Suppressor macrophage (primary cell): ENCODE measurements at places on chromosomes 16 and 17.

DNA sequence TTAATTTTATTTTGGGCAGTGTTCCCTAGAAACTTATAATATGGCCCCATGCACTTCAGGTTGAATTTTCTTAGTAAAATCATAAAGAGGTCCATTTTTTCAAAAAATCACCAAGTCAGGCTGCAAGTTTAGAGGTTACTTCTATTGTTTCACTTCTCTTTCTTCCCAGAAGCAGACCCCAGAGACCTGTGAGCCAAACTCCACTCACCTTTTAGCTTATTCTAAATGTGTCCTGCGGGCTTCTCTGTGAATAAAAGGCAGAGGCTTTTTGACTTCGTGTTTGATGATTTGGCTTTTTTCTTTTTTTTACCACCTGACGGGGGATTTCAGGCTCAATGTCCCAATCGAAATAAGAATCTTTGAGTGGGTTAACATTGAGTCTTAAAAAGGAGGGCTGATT lies 7.4 kb downstream of the PRKCB start:
- no peak for DNase-seq

DNA sequence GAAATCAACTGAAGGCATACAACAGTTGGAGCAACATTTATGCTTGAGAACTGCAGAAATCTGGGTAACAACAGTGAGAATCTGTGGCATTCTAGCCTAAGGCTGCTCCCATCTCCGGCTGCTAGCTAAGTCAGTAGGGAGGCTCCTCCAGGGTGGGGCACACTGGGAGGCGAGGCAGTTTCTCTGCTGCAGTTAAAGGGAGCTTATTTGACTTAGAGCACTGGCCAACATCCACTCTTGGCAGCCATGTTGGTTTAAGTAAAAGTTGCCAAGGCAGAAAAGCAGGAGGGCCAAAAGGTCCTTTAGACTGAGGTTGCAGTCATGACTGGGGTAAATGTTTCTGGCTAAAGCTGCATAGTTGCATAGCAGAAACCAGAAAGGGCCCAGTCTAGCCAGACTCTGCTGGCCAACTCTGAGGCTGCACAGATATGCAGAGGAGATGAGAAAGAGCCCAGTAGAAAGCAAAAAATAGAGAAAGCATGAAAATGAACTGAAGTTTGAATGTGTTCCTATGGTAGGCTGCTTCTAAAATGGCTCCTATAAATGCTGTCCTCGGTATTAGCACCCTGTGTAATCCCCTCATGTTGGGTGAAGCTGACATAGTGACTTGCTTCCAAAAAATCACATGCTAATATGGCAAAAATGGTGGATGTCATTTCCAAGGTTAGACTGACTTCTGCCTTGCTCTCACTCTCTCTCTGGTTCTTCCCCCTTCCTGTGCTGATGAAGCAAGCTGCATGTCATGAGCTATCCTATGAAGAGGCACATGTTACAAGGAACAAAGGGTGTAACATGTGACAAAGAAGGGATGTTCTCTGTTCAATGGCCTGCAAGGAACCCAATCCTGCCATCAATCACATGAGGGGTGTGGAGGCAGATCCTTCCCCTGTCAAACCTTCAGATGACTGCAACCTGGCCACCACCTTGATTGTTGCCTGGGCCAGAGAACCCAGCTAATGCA lies 3.7 kb upstream of the C16orf78 start:
- peak; percentile 6 for DNase-seq

- DNase-seq, result peak; percentile 81
Observed at GRCh38 chr17:30323895-30324319, 9.9 kb downstream of the TMIGD1 start.

- DNase-seq, result no peak
Observed at GRCh38 chr16:56744996-56745640, 15.2 kb downstream of the NUP93 start.

DNA sequence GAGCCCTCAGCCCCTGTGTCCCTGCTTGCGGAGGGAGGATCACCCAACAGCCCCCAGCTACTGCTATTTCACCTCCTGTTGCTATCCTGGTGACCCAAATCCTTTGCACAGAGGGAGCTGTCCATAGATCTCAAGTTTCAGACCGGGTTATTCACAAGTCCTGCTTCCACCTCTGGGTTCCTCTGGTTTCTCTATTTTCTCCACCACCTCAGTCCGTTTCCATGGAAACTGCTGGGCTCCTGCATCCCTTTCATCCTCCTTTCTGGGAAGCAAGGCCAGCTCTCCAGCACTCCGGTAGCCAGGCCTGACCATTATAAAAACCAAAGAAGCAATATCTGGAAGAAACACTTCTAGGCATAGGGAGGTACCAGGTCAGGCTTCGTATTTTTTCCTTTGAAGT lies 4.8 kb upstream of the CALB2 start:
- no peak for DNase-seq

DNA sequence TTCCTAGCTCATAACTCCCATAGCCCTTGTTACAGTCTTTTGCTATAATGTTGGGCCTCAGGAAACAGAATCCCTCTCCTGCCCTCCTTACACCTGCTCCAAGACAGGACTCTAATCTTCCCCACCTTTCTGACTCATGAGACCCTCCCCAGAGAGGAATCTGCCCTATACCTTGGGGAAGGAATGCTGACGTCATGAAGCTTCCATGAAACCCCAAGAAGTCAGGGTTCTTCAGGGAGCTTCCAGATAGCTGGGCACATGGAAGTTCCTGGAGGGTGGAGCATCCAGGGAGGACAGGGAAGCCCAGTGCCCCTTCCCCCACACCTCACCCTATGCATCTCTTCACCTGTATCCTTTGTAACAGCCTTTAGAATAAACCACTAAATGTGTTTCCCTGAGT lies 285.7 kb downstream of the SOX9 start:
- no peak for DNase-seq

DNA sequence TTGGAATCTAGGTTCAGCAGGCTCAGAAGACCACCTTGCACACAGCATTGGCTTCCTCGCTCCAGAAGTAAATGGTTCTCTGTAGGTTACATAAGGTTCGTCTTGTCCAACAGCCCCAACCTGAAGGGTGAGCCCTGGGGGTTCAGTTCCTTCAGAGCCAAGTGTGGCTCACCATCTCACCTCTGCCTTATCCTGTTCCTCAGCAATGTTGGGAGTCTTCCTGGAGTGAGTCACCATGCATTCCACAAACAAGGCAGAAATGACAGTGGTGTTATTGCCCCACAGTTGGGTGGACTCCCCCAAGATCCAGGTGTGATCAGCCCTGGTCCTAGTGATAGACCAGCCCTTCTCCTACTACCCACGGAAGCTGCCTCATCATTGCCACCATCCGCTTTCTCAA lies 26.8 kb upstream of the SMPD3 start:
- no peak for DNase-seq

DNA sequence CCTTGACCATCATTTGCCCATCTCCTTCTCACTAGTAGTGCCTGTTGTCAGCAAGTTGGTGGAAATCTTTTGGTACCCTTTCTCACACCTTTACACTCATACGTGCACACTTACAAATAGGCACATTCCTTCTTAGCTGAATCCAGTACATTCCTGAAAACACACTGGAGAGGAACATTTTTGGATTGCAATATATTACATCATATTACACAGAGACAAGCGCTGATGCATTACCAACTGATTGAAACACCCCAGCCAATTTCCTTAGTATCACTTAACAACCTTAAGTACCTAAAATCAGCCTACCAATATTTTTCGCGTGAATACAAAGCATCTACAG lies 64.1 kb downstream of the PLCG2 start:
- DNase-seq, result no peak

GRCh38 chr16:6574146-6574545 lies 758.5 kb upstream of the RBFOX1 start:
- DNase-seq, result no peak

DNA sequence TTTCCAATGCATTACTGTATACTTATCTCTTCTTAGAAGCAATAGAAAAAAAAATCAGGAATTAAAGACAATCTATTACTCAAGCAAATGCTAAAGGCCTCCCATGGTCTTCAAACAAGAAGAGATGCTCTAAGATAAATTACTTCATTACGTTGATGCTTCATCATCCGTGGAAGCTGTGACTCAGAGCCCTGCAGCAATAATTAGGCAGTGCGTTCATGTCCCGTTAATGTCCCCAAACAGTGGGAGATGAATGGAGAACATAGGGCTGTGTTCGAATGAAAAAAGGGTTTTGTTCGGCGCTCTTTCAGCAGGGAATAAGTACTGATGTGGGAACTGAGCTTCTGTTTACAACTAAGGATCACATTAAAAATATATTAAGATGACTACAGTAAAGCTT lies 15.9 kb upstream of the PDXDC1 start:
- no peak for DNase-seq

- no peak for DNase-seq
Observed at GRCh38 chr16:97822-98221, 19.8 kb downstream of the MPG start.

- no peak for DNase-seq
Observed at GRCh38 chr16:27650073-27650701, 100.2 kb downstream of the KATNIP start.

DNA sequence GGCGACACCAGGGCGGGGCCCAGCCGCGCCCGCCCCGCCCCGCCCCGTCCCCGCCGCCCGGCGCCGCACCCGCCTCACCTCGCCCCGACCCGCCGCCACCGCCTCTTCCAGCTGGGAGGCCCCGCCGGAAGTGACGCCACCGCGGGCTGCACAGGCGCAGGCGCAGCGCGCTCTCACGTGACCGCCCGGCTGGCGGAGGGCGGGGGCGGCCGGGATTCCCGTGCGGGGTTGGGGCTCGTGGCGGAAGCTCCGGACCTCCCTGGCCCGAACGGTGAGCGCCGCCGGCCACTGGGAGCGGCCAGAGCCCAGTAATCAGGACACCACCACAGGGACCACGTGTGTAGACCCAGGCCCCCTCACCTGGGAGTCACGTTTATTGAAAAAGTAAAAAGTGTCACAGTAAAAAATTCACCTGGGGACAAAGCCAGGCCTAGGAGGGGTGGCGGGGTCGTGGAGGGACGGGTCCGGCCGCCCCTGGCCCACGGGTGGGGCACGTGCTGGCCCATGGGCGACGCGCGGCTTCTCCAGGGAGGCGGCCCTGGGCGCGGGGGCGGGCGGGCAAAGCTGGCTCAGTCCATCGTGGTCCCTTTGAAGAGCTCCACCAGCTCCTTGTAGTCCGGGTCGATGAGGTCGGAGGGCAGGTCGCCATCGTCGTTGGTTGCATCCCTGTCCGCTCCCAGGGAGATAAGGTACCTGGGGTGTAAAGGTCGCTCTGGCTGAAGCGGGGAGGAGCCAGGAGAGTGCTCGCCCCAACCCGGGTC lies at the start of gene MCRIP1:
TSS of gene MCRIP1 (minus strand) at position 132 of the 761 bp plus-strand sequence. CDS start 8,785 bp downstream, outside the sequence.
- peak; percentile 100 for DNase-seq

GRCh38 chr16:49937886-49938285 lies 82.0 kb upstream of the ZNF423 start:
- no peak for DNase-seq

GRCh38 chr17:63622574-63623390 lies 565 bp downstream of the MAP3K3 start:
- DNase-seq, result peak; percentile 91

GRCh38 chr16:3577302-3577752 lies at the start of gene NLRC3:
Gene NLRC3 (minus strand): TSS chr16:3577403. CDS start chr16:3565036, 12,367 bp downstream.
- DNase-seq, result no peak

- DNase-seq, result no peak
Observed at GRCh38 chr17:29616300-29617048, 6.2 kb downstream of the CORO6 start.

DNA sequence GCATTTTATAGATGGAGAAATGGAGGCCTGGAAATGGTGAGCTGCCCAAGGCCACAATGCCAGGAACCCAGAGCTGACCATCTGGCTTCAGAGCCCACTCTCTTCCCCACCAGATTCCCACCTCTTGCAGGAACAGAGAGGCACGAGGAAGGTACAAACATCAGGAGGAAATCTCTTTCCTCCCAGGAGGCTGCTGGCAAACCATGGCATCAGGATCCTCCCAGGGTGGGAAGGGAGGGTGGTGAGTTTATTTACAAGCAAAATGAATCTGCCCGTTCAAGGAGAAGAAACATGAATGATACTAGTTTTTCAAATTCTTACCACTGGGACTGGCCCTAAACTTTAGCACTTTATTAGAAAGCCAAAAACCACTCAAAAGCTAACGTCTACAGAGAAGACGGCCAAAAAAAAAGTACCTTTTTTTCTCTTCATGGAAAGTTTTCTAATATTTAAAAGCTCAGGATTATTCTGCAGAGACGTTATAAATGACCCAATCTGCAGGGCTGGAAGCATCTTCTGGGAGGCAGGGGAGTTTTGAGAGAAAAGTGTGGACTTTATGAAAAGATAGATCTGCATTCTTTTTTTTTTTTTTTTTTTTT lies 79.1 kb downstream of the NXN start:
- no peak for DNase-seq

- DNase-seq, result no peak
Observed at GRCh38 chr17:55363033-55363432, 58.6 kb downstream of the MMD start.

GRCh38 chr16:70294385-70295025 lies 4.5 kb upstream of the DDX19B start:
- DNase-seq, result no peak

GRCh38 chr16:4019371-4019791 lies 96.9 kb downstream of the ADCY9 start:
- DNase-seq, result peak; percentile 15

DNA sequence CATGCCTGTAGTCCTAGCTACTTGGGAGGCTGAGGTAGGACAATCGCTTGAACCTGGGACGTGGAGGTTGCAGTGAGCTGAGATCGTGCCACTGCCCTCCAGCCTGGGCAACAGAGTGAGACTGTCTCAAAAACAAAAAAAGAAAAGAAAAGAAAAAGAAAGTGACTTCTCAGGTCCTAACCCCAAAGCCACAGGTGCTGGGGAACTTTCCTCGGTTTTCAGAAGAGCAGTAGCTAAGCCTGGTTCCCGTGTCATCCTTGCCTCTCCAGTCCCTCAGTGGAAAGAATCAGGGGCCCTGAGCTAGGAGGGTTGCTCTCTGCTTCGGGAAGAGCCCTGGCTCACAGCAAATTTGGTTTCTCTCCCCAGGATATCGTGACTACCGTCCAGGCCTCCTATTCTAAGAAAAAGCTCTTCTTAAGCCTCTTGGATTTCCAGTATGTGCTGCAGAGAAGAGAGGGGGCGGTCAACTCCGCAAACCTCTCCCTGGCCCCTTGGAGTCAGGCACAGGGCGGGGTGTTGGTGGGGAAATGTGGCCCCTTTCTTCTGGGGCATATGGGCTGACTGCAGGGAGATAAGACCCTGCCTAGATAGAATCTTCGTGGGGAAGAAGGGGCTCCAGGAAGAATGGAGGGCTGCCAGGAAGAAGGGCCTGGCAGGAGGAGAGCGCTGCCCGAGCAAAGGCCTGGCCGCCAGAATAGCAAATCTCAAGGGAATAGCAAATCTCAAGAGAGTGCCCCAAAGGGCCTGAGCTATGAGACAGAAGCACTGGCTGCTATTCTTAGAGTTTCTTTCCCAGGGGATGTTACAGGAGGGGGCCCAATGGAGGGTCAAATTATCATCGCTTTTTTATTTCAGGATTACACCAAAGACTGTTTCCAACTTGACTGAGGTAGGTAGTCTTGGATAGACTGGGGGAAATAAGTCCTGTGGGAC lies 8.3 kb upstream of the NLRC5 start:
- no peak for DNase-seq

GRCh38 chr16:73858326-73858725 lies 438.3 kb upstream of the PSMD7 start:
- DNase-seq, result no peak
